Activated CD8-positive, alpha-beta memory T cell treated with anti-CD3 and anti-CD28 coated beads, Interleukin-2, amount 10 ng/mL, durations not matched to agents 7 days and 5 days (primary cell): ENCODE measurements at places on chromosomes 5 and 9. TPM values are rescaled to one million over a fixed set of nuclear protein-coding genes. Genes with fewer than 3 reads are reported as not detected.

GRCh38 chr9:135590486-135591079 lies 29.0 kb downstream of the PAEP start:
- no peak overlapping the region for H3K27ac ChIP-seq
- no peak for DNase-seq
- no peak overlapping the region for H3K4me3 ChIP-seq
- H3K27me3 ChIP-seq, result peaks cover 3% of the 10 kb centered on the region
- no peaks in the 10 kb centered on the region for H3K36me3 ChIP-seq
- no peaks in the 10 kb centered on the region for H3K4me1 ChIP-seq

KIF12 gene
- not detected for total RNA-seq

GRCh38 chr9:38435521-38435920 lies 11.3 kb upstream of the IGFBPL1 start:
- DNase-seq, result no peak
- H3K27ac ChIP-seq, result no peak overlapping the region
- no peaks in the 10 kb centered on the region for H3K36me3 ChIP-seq
- H3K4me3 ChIP-seq, result no peak overlapping the region

- no peaks in the 10 kb centered on the region for H3K27me3 ChIP-seq
- DNase-seq, result no peak
- H3K4me1 ChIP-seq, result no peaks in the 10 kb centered on the region
- no peak overlapping the region for H3K4me3 ChIP-seq
These were observed 552.6 kb downstream of the CCDC171 start for GRCh38 chr9:16105168-16106020.

DNA sequence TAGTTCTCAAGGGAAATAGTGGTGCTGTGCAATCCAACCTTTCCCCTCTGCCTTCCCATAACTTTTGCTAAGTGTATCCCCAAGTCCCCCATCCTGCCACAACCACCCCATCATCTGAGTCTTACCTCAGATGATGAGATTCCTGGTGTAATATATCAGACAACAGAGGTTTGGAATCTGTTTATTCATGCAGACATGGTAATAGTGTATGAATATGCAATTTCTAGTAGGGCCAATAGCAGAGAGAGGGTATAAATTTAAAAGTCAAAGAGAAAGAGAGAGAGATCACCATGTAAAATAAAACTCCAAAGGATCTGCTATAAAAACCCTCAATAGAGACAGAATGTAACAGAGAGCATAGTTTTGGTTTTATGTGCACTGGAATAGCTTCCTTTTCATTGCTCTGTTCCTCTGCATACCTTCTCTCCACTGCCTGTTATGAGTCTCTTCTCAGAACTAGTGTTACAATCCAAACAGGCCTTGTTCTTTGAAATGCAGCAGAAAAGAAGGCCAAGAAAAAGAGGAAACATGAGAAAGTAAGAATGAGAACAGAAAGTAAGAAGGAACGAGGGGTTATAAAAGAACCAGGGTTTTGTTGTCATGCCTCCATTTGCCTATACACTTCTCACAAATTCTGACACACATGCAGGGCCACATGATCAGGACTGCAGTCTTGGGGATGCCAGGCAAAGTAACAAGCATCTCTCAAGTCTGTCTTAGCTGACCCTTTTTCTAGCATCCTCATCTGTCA lies 278.0 kb downstream of the CETN3 start:
- no peak overlapping the region for H3K27ac ChIP-seq
- H3K4me3 ChIP-seq, result no peak overlapping the region
- no peaks in the 10 kb centered on the region for H3K36me3 ChIP-seq

GRCh38 chr9:98538203-98538602 lies 170.5 kb downstream of the GABBR2 start:
- H3K4me3 ChIP-seq, result no peak overlapping the region
- no peak for DNase-seq
- H3K36me3 ChIP-seq, result no peaks in the 10 kb centered on the region
- H3K27ac ChIP-seq, result no peak overlapping the region
- peaks cover 21% of the 10 kb centered on the region for H3K27me3 ChIP-seq

DNA sequence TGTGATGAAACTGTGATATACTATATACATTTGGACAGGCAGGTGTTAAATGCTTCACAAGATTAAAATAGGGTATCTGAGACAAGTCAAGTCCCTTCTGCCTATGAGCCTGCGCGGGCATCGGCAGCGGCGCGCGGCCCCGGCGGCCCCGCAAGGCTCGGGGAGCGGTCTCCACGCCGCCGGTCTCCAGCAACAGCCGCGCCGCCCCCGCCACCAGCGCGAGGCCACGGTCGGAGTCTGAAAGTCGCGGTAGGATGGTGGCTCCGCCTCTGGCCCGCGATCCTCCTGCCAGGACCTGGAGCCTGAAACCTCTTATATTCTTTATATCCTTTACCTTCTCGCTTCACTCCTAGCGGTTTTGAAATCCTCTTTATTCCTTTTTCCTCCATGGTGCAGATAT lies 99.4 kb downstream of the INSL6 start:
- H3K4me1 ChIP-seq, result no peaks in the 10 kb centered on the region
- no peak for DNase-seq
- H3K27ac ChIP-seq, result no peak overlapping the region
- H3K27me3 ChIP-seq, result no peaks in the 10 kb centered on the region

- DNase-seq, result no peak
- no peak overlapping the region for H3K27ac ChIP-seq
- H3K4me3 ChIP-seq, result no peak overlapping the region
- peaks cover 2% of the 10 kb centered on the region for H3K36me3 ChIP-seq
- peaks cover 29% of the 10 kb centered on the region for H3K27me3 ChIP-seq
These were observed 29.2 kb upstream of the PHF24 start for GRCh38 chr9:34928921-34929320.

- no peak overlapping the region for H3K4me3 ChIP-seq
- H3K4me1 ChIP-seq, result peaks cover 3% of the 10 kb centered on the region
- no peak for DNase-seq
- H3K27me3 ChIP-seq, result no peaks in the 10 kb centered on the region
These were observed 961.3 kb upstream of the CTNND2 start for GRCh38 chr5:12865529-12865928.

CRHBP gene
- not detected for total RNA-seq

DNA sequence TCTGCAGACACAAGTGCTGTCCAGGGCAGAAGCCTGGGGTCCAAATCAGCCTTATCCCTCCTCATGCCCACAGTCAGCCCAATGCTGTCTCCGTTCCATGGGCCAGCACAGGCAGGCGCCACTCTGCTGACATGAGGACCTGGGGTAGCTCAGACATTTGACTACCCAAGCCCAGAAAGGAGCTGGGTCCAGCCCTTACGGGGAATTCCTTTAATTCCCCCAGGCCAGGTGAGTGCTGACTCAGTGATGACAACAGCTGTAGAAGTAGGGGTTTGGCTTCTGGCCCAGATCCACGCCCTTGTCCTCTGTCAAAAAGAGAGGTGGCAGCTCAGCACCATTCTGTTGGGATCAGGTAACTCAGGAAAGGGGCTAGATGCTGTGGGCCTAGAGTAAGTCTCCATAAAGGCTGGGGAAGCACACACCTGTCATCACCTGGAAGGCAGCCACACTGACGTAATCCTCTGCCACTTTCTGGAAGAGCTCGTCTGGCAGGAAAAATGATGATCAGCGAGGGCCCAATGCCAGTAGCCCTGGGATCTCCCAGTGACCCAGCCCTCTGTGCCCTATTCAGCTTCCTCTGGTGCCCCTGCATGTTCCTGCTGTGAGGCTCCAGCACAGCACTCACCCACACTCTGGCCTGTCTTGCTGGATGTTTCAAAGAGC lies 1.9 kb downstream of the RAB24 start:
- DNase-seq, result no peak
- H3K36me3 ChIP-seq, result peaks cover 63% of the 10 kb centered on the region
- peak overlapping the region; percentile 89 for H3K4me3 ChIP-seq
- peak overlapping the region; percentile 94 for H3K27ac ChIP-seq

DNA sequence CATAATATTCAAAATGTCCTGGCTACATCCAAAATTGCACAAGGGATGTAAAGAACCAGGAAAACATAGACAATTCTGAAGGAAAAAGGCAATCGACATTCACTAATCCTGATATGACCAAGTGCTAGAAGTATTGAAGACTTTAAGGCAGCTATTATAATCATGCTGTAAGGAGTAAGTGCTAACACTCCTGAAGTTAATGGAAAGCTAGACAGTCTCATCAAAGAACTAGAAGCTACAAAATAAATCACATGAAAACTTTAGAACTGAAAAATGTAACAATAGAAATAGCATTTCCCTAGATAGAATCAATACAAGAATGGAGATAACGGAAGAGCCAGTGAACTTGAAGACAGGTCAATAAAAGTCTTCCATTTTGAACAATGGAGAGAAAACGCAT lies 18.5 kb downstream of the FCN1 start:
- no peaks in the 10 kb centered on the region for H3K36me3 ChIP-seq
- H3K27me3 ChIP-seq, result peaks cover 5% of the 10 kb centered on the region
- no peaks in the 10 kb centered on the region for H3K4me1 ChIP-seq
- H3K27ac ChIP-seq, result no peak overlapping the region
- no peak overlapping the region for H3K4me3 ChIP-seq

DNA sequence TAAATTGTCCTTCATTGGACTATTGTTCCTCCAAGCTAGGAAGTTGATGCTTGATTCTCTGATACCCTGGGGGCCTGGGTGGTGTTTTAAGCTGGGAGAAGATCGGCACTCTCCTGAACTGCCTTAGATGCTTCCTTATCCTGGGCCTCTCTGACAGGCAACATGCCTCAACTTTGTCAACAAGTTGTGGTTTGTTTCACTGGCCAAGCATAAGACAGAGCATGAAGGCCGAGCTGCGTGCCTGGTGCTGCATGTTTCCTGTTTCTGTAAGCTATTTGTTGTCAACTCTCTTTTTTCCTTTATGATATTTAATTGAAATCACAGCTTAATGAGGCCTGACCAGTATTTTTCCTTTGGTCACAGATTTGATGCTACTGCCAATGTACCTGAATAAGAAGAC lies 187.6 kb upstream of the TNC start:
- DNase-seq, result no peak
- no peaks in the 10 kb centered on the region for H3K4me1 ChIP-seq
- H3K36me3 ChIP-seq, result no peaks in the 10 kb centered on the region
- H3K27ac ChIP-seq, result no peak overlapping the region
- peaks cover 5% of the 10 kb centered on the region for H3K27me3 ChIP-seq

DNA sequence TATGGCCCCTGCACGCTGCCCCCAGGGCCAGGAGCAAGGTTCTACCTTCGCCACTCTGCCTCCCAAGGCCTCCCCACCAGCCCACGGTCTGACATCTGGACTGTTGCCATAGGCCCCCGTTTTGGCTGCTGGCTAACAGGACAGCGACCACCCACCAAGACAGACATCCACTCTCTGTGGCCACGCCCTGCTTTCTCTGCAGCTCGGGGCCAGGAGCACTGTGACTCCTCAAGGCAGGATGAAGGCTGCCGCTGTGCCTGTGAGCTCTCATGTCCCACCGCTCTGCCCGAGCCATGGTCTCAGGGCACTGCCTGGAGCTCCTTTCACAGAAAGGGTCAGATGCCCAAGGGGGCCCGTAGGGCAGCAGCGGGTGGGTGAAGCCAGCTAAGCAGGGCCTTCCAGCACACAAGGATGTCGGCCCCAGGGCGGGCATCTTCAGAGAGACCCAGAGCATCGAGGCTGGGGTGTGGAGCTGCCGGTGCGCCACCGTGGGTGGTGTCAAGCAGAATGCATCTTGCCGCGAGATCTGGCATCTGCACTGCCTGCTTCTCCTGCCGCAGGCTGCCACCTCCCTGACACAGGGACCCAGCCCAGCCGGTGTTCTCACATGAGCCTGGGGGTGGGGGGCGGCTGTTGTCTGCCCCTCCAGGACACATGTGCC lies 92.2 kb upstream of the ADAMTS2 start:
- no peak for DNase-seq
- no peaks in the 10 kb centered on the region for H3K27me3 ChIP-seq
- no peaks in the 10 kb centered on the region for H3K4me1 ChIP-seq
- H3K4me3 ChIP-seq, result no peak overlapping the region

TTC16 gene
- 1.2 TPM for total RNA-seq

DNA sequence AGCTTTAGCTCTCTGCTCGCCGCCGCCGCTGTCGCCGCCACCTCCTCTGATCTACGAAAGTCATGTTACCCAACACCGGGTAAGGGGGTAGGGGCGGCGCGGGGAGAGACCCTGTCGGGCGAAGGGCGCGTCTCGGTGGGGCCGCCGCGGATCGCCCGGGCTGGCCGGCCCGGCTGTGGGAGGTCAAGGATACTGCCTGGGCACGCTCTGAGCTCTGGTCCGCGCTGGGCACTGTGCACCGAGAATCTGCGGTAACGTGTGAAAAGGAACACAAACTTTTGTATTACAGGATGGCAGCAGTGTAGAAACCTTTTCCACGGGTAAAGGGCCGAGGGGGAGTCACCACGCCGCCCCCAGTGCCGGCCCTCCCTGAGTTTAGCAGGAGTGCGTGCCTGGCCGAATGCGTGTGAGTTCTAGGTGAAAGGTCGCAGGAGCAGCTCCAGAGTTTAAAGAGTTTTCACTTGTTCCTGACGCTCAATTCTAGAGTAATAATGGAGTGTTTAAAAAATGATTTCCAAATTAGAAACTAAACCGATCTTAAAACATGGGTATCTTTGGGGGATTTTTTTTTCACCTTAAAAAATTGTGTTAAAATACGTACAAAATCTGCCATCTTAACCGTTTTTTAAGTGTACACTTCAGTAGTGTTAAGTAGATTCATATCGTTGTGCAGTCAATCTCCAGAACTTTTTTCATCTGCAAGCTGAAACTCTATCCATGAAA lies at the start of gene HSDL2:
TSS of gene HSDL2 (plus strand) at position 7 of the 723 bp plus-strand sequence. CDS start at position 63, 56 bp downstream.
- peaks cover 13% of the 10 kb centered on the region for H3K36me3 ChIP-seq
- H3K4me3 ChIP-seq, result peak within 1 kb of the TSS; percentile 90
- peaks cover 53% of the 10 kb centered on the region for H3K4me1 ChIP-seq
- H3K27me3 ChIP-seq, result no peaks in the 10 kb centered on the region
- H3K27ac ChIP-seq, result peak within 1 kb of the TSS; percentile 99
- DNase-seq, result peak; percentile 61
